ENCODE measurements at places on chromosomes 11 and 22. TPM values are rescaled to one million over a fixed set of nuclear protein-coding genes. Genes with fewer than 3 reads are reported as not detected.

DNA sequence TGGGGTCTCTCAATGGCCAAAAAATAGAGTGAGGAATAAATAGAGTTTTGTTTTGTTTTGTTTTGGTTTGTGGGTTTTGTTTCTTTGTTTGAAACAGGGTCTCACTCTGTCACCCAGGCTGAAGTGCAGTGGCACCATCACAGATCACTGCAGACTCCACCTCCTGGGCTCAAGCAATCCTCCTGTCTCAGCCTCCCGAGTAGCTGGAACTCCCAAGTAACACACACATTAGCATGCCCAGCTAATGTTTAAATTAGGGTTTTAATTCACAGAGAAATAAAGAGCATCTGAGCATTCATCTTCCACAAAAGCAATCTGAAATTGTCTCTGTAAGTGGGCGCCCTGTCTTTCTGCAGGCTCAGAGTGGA, 9.2 kb upstream of the IFITM3 start:
- no peak for DNase-seq

DNA sequence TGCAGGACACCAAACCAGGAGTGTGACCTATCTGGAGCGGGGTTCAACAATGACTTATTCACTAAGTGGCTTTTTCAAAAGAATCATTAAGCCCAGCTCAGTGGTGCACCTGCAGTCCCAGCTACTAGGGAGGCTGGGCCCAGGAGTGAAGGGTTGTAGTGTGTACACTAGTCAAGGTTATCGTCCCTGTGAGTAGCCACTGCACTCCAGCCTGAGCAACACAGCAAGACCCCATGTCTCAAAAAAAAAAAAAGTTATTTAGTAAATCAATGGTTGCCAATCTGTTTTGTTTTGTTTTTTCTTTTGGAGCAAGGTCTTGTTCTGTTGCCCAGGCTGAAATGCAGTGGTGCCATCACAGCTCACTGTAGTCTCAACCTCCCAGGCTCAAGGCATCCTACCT, 7.9 kb downstream of the RHOG start:
- no peak for DNase-seq

DNA sequence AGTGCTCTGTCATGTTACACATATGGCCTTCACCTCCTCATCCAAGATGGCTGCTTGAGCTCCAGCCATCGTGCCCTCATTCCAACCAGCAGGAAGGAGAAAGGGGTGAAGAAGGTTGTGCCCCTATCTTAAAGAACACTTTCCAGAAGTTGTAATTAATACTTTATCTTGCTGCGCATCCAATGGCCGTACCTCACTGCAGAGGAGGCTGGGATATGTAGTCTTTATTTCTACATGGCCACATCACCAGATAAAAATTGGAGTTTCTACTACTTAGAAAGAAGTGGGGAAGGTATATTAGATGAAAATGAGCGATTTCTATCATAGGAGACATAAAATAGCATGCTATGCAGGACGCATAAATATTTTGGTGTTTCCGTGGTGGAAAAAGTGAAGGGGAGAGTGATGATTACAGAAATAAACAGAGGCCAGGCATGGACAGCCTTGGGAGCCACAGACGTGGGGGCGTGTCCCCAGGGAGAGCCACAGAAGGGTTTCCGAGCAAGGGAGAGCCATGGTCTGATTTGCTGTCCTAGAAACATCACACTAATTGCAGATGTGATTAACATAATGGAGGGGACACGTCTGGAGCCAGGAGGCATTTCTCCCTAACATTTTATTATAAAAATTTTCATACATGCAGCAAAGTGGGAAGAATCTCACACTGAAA, 8.8 kb upstream of the MB start:
- DNase-seq = no peak

DNA sequence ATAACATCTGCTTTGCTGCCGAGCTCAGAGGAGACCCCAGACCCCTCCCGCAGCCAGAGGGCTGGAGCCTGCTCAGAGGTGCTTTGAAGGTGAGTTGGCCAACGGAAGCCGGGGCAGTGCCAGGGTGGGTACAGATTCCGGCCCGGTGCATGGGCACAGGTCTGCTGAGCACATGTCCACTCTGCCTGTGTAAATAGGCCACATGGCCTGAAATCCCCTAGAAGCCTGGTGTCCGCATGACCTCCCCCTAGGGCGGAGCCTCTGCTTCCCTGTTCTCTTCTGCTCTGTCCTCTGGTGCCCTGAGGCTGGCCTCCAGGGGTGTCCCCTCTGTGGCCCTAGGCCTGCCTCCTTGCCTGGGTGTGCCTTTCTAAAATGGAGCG, 19.6 kb upstream of the TXNRD2 start:
- DNase-seq = no peak

GRCh38 chr11:19853016-19853415, 140.4 kb downstream of the NAV2 start:
- no peak for DNase-seq

DNA sequence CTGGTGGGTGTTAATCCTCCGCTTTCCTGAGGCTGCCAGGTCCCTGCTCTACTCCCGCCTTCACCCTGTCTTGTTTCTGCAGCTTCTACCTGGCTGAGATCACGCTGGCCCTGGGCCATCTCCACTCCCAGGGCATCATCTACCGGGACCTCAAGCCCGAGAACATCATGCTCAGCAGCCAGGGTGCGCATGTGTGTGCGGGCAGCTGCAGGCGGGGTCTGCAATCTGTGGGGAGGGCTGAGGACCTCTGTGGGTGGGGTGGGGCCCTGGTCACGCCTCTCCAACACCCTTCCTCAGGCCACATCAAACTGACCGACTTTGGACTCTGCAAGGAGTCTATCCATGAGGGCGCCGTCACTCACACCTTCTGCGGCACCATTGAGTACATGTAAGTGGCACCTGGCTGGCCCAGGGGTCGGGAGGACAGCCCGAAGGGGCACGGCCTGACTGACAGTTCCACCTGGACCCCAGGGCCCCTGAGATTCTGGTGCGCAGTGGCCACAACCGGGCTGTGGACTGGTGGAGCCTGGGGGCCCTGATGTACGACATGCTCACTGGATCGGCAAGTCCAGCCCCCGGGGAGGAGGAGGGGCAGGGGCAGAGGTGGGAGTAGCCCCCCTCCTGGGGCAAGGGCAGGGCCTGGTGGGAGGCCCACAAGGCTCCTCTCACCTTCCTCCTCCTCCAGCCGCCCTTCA, 4.5 kb downstream of the RPS6KB2 start:
- DNase-seq = no peak

DNA sequence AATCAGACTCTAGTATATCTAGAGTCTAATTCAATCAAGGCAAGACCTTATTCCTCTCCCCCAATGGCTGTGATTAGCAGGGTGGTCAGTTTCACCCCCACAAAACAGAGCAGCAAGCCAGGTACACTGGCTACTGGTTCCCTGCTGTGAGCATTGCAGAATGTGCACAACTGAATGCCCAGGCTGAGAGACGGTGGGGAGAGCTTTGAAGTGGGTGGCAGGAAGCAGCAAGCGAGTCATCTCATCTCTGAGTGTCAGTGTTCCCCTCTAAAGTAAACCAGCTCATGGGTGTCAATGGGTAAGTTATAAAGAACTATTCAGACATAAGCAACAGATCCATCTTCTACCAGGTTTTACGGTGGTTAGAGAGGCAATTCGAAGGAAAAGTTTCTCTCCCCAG, 37.6 kb downstream of the GAB4 start:
- peak; percentile 12 for DNase-seq

DNA sequence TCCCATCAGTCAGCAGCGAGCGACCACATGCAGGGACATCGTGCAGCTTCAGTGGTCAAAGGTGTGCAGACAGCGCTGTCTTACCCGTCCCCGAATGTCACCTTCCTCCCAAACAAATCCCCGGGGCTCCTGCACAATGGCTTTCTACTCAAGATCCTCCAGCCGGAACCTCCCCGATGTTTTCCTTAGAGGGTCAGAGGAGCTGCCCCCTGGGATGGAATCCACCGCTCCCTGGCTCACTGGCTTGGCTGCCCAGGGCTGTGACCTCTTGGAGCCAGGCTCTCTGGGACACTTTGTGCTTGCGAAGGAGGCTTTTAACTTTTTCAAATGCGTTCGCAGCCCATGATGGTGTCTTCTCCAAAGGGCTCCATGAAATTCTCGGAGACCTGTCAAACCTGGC, 17.3 kb upstream of the FGF19 start:
- DNase-seq = no peak

DNA sequence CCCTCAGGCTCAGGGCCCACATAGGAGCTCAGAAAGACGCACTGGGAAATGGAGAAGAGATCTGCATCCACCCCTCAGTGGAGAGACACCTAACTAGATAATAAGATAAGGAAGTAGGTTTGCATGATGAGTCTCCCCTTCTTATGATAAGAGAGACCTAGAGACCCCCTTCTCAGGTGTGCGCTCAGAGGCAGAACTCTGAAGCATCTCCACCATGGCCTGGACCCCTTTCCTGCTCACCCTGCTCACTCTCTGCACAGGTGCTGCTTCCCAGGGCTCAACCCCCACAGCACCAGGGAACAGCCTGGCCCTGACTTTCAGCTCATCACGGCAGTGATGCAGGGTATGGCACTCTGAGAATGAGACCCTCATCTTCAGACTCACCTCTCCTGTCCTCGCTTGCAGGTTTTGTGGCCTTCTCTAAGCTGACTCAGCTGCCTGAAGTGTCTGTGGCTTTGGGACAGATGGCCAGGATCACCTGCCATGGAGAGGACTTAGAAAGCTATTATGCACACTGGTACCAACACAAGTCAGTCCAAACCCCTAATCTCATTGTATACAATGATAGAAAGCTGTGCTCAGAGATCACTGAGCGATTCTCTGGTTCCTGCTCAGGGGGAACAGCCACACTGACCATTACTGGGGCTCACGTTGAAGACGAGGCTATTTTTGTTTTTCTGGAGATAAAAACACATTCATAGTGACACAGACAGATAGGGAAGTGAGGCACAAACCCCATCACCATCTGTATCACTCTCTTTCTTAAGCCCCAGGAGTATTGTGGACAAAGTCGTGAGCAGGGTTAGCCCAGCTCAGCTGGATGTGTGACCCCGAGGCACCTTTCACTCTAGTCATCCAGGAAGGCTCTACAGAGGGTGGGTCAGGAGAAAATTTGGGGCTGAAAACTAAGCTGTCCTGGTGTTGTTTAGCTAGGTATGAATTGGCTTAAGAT, 29.7 kb upstream of the IGLL5 start:
- no peak for DNase-seq

- no peak for DNase-seq
Observed at GRCh38 chr11:133081730-133082452, 450.4 kb downstream of the OPCML start.

DNA sequence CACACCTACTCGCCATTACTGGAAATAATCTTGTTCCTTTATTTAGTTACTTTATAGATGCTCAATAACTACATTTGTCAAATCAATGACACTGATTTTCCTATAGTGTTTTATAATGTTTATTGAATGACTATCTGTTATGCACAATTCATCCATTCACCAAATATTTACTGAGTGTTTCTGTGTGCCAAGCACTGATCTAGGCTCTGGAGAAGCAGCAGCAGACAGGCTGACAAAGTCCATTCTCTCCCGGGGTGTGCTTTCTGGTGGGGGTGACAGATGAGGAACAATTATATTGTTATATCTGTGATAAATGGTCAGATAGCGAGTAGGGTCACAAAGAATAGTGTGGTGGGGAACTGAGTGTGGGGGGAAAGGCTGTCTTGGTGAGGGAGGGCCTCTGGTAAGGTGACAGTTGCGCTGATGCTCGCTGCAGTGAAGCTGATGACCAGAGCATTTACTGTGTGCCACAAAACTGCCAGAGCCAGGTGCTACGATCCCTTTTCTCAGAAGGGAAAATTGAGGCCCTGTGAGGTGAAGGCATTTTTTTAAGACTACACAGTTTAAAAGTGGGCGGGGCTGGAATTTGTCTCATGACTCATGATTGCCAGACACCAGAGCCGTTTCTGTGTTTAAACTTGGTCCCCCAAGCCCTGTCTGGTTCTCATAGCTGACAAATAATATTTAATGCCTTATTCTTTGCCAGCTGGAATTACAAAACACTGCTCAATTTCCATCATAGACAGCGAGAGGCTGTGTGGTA, 10.2 kb downstream of the PACS1 start:
- DNase-seq = peak; percentile 67

DNA sequence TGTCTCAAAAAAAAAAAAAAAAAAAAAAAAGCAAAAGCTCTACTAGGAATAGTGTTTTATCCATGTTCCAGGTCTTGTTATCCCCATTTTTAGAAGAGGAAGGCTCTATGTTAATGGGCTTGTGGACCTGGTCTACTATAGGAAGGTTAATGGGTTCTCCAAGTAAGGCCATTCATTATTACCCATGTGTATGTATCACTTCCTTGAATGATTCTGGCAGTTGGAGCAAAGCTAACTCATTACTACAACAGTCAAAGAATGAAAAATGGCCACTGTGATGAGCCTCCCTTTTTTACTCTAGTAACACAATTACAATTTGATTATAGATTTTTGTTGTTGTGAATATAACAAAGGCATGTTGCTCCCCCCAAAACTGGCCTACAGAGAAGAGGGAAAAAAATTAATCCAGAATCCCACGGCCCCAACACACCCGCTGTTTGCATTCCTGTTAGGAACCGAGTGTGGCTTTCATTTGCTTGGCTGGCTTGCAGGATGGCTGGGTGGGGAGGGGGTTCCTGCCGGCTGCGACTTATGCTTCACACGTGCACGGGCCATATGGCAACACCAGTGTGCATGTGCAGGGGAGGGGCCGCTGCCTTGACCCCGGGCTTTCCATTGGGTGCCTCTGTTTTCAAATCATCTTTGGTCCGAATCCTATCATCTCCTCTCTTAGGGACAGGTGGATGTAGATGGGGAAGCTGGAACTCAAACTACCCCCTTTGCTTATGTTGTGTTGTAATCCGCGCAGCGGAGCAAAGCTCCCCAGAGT, 148.8 kb downstream of the HIPK3 start:
- no peak for DNase-seq

- no peak for DNase-seq
Observed at GRCh38 chr11:60870276-60870675, 2.9 kb downstream of the ZP1 start.

GRCh38 chr11:129090056-129090455, 102.1 kb downstream of the ARHGAP32 start:
- no peak for DNase-seq

GRCh38 chr11:130580891-130581492, 132.5 kb downstream of the ADAMTS15 start:
- DNase-seq = no peak

DNA sequence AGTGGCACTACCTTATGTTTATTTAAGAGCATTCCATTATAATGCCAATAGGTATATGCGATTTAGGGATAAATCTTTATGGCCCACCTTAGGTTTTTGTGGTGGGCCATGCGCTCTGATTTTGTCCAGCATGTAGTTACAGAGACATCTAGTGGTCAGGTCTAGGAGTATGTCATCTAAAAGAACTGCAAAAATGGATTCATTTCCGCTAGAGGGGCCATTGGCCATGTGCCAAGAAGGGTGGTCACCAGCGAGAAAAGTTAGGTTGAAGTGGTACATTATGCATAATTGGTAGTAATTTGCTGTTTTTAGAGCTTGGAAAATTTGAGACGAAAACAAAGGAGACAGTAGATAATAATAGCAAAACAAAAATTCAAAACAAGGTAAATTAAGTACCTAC, 27.7 kb downstream of the LRRC4C start:
- DNase-seq = no peak

GRCh38 chr11:15800111-15800800, 556.1 kb downstream of the SOX6 start:
- DNase-seq = peak; percentile 29

TUB gene
- total RNA-seq = 0.10 TPM

NEAT1 gene
- total RNA-seq = 1,151 TPM

CRACR2B gene
- total RNA-seq = 5.5 TPM

OR2AT4 gene
- not detected for total RNA-seq

MISFA gene
- total RNA-seq = 3.1 TPM

VSIG2 gene
- total RNA-seq = 0.35 TPM

DLG2 gene
- 4.1 TPM for total RNA-seq

LMO1 gene
- total RNA-seq = not detected

CYB5R2 gene
- 12.8 TPM for total RNA-seq

Measured in activated T-cell treated with anti-CD3 and anti-CD28 coated beads, Interleukin-2, amount 50 U/mL, for 72 hours (primary cell).